Testis (tissue), 5 donors: ENCODE measurements at places on chromosomes 3 and 15. TPM values are rescaled to one million over a fixed set of nuclear protein-coding genes. Genes with fewer than 3 reads are reported as not detected.

- no peak for DNase-seq
These were observed 30.5 kb downstream of the GYG1 start for GRCh38 chr3:149021830-149022229.

GRCh38 chr15:66008940-66009562 lies 139.8 kb downstream of the RAB11A start:
- no peak for DNase-seq

The DUOXA2 gene
- 0.36 TPM for polyA plus RNA-seq

- no peak for DNase-seq
These were observed 169.9 kb downstream of the MECOM start for GRCh38 chr3:169493521-169494141.

DNA sequence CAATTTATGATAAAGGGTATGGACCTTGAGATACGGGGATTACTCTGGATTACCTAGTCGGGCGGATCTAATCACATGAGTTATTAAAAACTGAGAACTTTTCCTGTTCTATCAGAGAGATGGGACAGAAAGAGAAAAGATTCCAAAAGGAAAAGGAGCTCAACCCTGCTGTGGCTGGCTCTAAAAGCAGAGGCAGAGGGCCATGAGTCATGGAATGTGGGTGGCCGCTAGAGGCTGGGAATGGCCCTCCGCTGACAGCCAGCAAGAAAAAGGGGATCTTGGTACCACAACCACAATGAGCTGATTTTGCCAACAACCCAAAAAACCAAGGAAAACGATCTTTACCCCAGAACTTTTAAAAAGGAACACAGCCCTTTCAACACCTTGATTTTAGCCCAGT lies 210.0 kb downstream of the MAGI1 start:
- DNase-seq: no peak

DNA sequence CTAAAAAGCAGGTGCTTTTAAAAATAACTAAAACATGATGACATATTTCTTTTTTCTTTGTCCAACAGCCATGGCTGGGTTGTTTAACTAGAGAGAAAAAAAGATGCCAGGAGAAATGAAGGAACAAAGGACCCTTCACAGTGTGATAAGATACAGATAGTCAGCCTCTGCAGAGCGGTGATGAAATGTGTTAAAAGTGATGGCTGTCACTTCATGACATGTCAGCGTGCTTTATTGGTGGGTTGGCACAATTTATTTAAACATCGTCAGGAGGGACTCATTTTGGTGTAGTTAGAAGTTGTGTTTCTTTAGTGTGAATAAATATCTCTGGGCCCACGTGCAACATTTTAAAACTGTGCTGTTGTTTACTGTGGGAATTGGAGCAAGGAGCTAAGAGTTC lies 887.4 kb upstream of the CFAP20DC start:
- DNase-seq: no peak

DNA sequence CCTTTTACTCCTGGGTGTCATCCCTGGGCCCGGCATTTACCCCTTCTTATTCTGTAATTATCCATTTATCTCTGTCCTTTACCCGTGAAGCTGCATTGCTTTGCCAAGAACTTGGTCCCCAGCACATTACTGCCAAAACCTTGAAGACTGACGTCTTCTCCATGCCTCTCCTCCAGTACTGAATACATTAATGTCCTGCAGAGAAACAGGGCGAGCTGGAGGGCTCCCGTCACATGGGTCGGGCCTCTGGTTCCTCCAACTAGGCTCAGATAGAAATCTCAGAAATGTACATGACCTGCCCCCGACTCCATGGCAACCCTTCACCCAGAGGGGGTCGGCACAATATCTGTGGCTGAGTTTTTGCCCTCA lies 445 bp downstream of the EFCAB12 start:
- peak; percentile 19 for DNase-seq

- DNase-seq: peak; percentile 38
These were observed 1.8 kb upstream of the ZBTB38 start for GRCh38 chr3:141366285-141367037.

GRCh38 chr3:169260296-169260695 lies 403.2 kb downstream of the MECOM start:
- no peak for DNase-seq

- no peak for DNase-seq
These were observed 100.1 kb upstream of the NPHP3 start for GRCh38 chr3:132822266-132822665.

DNA sequence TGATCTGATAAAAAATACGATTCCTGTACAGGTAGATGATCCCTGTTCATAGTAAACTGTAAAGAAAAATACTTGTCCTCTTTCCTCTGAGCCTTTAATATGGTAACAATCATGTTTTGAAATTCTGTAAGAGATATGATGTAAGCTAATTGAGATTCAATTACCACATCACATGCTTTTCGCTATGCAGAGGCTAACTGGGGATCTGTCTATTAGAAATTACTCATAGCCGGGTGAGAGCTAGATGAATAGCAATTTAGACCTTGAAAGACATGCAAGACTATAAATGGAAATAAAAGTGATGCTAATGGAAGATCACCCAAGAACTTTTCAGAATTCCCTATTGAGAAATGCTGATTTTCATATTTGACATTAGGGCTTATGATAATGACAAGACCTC lies 579.9 kb upstream of the ZNF717 start:
- no peak for DNase-seq

The NUP210 gene
- 26.2 TPM for polyA plus RNA-seq

DNA sequence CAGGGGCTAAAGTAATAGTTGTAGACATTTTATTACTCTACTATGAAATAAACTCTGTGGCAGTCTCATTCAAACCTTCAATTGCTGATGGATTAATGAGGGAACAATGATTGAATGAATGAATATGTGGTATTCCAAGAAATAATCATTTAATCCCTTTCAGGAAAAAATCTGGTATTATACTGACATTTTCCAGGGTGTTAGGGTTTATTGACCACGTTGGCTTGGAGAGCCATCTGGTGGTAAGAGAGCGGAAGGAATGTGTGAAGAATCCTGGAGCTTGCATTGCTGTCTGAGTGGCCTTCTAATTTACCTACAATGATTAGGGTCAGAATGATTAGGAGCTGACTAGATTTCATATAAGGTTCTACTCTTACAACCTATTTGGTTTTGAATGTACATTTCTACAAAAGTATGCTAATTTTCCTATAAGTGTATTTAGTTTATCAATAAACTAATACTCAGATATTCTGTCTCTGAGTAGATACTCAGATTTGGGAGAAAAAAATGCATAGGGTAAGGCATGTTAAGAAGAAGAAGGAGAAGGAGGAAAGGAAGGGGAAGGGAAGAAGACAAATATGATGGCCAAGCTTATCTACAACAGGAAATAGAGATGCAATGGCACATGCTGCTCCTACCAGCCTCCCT lies 249.9 kb downstream of the ROBO1 start:
- peak; percentile 36 for DNase-seq

- no peak for DNase-seq
These were observed 109.9 kb downstream of the IGF1R start for GRCh38 chr15:98758224-98758623.

DNA sequence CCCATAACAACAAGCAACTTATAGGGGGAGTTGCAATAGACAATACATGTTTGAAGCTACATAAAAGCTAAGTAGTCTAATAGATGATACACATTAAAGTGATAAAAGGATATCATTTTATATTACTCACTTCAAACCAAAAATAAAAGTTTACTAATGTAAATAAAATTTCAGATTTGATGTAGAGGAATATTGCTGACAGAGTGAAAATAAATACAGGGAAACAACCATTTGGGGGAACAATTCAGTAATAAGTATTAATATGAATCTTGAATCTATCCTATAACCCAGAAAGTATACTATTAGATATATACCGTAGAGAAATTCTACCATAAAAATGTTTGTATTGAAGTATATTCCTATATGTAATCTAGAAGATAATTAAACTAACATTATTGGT lies 1248.9 kb upstream of the EPHA6 start:
- DNase-seq: no peak

DNA sequence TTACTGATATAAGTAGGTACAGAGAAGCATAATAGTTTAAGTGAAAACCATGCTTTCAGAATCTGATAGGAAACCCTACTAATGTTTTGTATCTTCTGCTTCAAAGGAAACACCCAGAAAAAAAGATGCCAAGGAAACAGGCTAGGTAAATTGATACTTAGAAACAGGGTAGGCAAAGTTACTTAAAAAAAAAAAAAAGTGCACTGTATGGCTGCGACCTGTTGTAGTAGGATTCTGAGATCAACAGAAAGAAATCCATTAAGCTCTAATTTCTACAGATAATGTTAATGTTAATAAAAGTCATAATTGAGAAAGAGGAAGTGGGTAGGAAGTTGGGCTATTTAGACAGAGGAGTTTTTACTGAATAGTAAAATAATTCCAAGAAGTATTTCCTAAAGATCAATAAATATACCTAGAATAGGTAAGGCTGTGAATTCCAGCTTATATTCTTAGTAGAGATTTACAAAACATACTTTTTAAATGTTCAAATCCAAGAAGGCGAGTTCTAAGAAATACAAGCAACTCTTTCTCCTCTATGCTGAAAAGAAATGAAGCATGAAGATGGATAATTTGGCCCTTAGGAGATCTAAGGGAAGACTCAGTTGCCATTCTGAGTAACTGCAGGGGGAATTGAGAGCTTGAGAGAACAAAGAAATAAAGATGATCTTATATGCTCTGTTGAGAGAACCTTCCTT lies 24.1 kb upstream of the STT3B start:
- DNase-seq: no peak

DNA sequence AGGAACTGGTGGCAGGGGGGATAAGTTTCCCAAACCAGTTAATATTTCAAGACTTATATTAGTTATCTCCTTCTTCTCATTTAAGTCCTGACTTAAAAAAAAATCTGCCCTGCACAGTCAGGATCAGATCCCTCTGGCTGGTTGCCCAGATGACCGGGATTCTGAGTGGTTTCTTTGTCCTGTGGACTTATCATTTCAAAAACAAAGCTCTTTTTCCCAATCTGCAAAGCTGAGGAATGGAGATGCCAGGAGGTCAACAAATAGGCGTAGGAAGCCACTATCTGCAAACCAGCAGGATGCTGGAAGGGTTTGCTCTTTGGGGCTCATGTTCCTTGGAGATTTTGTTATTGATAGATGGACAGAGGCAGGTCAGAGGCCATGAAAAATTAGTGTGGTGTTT lies 5.8 kb downstream of the C3orf20 start:
- peak; percentile 88 for DNase-seq

DNA sequence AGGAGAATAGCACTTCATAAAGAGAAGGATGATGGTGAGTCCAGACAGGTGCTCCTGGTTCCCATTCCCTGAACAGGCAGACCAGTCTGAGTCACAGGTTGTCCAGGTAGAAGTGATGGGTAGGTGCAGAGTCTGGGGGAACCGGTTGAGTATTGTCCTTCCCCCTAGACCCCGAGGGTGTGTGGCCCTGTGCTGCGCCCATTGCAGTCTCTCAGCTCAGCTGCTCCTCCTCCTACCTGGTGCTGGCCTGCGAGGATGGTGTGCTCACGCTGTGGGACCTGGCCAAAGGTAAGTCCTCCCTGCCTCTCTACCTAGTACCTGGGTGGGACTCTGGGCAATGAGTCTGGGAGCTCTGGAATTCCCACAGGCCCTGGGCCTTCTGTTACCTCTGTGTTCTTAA lies 19.8 kb downstream of the MESP1 start:
- no peak for DNase-seq

- no peak for DNase-seq
These were observed 3.2 kb upstream of the CHSY1 start for GRCh38 chr15:101255051-101255395.

The SELENOK gene
- polyA plus RNA-seq: 95.9 TPM

- peak; percentile 20 for DNase-seq
These were observed 5.5 kb downstream of the PLD1 start for GRCh38 chr3:171804618-171805389.

DNA sequence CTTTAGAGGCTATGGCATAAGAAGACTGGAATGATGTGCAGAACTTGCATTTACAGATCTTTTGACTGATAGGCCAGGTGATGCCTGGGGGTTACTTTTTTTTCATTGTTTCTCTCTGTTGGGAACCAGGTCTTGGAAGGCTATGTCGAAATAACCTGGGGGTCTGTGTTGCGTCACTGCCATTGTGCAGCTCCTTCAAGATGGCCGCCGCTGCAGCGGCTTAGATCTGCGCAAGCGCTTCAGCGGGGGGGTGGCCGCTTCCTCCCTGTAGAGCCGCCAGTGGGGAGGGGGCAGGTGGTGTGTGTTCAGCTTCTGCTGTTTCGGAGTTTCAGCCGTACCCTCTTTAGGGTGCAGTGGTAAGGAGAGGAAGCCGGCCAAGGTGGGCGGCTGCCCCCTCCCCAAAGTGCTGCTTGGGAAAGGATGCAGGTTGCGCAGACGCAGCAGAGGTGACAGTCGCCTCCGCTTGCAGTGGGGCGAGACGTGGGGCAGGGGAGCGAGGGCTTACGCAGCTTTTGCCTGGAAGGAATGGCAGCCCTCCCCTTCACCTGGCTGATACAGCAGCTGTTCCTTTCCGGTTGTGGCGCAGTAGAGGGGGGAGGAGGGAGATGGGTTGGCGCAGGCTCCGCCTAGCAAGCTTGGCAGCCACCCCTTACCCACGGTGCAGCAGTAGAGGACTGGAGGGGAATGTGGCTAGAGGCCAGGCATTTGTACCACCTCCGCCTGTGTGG lies 1.5 kb downstream of the SNRPN start:
- peak; percentile 90 for DNase-seq

The PP2D1 gene
- 37.5 TPM for polyA plus RNA-seq

GRCh38 chr3:7436542-7436941 lies 575.6 kb downstream of the GRM7 start:
- no peak for DNase-seq

The SLC33A1 gene
- polyA plus RNA-seq: 25.5 TPM

The SPESP1 gene
- 67.6 TPM for polyA plus RNA-seq

The EAF2 gene
- 14.5 TPM for polyA plus RNA-seq

- DNase-seq: no peak
These were observed 254.5 kb upstream of the CFAP20DC start for GRCh38 chr3:59304296-59304695.

GRCh38 chr3:168888781-168889180 lies 774.7 kb downstream of the MECOM start:
- no peak for DNase-seq

- DNase-seq: no peak
These were observed 85.5 kb downstream of the KLHL25 start for GRCh38 chr15:85709250-85709649.

GRCh38 chr3:179036226-179036625 lies 35.4 kb downstream of the ZMAT3 start:
- DNase-seq: no peak

The TRPC1 gene
- polyA plus RNA-seq: 9.2 TPM

The PLSCR5 gene
- not detected for polyA plus RNA-seq

DNA sequence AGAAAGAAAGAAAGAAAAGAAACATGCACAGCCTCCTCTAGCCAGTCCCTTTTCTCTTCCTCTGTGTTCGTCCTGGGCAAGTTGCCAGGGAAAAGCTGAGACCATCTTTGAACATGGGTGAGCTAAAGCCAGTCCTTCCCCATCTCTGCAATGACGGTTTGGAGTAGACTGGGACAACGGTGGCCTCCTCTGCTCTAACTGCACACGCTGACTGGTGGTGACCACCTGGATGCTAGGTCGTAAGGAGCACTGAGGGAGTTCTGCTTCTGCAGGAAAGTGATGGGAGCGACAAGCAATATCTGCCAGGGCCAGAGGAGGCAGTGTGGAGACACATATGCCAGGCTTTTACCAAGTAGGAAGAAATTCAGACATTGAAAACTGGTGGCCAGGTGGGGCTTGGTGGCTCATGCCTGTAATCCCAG lies 111.7 kb downstream of the NUP210 start:
- DNase-seq: peak; percentile 78

GRCh38 chr3:16253601-16254000 lies 11.1 kb downstream of the DPH3 start:
- peak; percentile 45 for DNase-seq

The SNURF gene
- 8.6 TPM for polyA plus RNA-seq

GRCh38 chr15:81922143-81922542 lies 123.7 kb downstream of the MEX3B start:
- DNase-seq: no peak

GRCh38 chr15:25939122-25939521 lies 76.0 kb upstream of the ATP10A start:
- DNase-seq: no peak
